Suppressor macrophage treated with lipopolysaccharide for 1 hour (primary cell): ENCODE measurements at places on chromosomes 11 and 22.

GRCh38 chr11:17343907-17344306 lies 7.7 kb upstream of the NCR3LG1 start:
- DNase-seq, result peak; percentile 27

DNA sequence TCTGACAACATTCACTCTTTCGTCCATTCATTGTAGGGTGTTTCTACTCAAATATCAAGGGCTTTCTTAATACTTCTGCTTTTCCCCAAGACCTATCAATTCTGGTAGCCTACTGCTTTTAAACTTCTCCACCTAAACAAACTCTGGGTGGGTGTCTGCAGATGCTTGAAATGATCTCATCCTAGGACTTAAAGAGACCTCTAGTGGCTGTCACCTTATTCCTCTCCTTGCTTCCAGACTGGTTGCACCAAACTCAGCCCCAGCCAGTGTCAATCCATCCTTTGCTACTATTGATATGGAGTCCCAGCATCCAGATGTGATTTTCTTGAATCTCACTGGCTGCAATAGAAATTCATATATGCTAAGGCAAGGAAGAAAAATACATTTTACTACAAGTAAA lies 274.7 kb downstream of the NXPE2 start:
- no peak for DNase-seq

GRCh38 chr11:88100151-88100550 lies 75.1 kb downstream of the RAB38 start:
- no peak for DNase-seq

GRCh38 chr11:131615611-131616010 lies 245.2 kb downstream of the NTM start:
- DNase-seq, result no peak

GRCh38 chr11:129239207-129239606 lies 47.1 kb upstream of the ARHGAP32 start:
- DNase-seq, result no peak

DNA sequence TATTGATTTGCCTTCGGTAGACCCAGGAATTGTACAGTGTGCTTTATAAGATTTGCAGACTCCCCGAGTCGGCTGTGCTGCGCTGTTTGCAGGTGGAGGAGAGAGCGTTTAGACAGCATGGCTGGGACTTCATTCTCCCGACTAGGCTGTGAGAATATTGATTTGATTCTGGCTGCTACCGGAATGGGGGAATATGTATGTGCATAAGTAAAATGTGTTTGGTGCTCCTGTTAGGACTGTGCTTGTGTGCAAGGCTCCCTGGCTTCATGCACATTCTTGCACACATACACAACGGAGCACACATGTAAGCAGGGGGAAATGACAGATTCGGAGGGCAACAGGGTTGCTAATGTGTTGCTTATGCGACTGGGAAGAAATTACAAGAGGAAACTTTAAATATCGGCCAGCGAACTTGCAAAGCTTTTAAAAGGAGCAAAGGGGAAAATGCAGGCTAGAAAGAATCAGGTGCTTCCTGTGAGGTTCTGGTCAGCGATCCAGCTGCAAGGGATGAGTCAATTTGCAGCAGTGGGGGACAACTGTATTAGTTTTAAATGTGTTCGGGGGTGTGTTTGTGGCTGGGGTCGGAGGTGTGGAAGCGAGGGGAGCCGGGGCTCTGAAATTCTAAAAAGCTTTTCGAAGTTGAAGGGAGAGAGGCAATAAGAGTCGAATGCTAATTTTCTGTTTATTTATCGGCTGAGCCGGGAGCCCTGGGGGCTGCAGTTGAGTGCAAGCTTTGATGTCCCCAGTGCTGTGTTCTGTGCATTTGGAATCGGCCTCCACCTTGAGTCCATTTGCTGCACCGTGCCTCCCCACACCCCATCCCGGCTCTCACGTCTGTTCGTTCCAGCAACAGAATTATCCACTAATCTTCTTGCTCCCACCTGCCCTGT lies 731 bp downstream of the NTM start:
- DNase-seq, result no peak

DNA sequence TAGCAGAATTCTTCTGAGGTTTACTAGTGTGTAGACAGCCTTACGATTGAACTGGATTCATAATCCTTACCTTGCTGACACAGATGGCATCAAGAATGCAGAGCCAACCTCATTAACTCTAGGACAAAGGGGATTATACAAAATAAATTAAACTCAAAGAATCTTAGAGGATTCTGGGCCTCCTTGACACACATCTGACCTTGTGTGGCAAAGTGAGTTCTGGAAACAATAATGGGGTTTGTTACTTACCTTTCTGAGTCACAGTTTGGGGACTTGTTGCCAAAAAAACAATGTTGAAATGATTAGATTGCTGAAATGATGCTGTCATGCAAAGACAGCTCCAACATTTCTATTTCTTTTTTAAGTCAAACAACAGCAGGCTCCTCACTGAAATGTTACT lies 179.1 kb upstream of the ISX start:
- no peak for DNase-seq

GRCh38 chr11:95254716-95255115 lies 23.7 kb upstream of the SESN3 start:
- no peak for DNase-seq

DNA sequence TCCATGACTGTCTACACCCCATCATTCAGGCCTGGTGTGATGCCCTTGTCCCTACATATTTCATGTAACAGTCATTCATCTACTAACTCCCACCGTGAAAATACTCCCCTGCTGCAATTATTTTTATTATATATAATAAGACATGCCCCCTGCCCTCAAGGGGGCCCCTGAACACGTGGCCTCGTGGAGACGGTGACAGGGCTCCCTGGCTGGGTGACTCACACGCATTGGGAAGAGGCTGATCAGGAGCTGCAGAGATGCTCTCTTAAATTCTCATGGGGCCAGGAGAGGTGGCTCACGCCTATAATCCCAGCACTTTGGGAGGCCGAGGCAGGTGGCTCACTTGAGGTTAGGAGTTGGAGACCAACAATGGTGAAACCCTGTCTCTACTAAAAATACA lies 88.6 kb downstream of the ST3GAL4 start:
- no peak for DNase-seq

DNA sequence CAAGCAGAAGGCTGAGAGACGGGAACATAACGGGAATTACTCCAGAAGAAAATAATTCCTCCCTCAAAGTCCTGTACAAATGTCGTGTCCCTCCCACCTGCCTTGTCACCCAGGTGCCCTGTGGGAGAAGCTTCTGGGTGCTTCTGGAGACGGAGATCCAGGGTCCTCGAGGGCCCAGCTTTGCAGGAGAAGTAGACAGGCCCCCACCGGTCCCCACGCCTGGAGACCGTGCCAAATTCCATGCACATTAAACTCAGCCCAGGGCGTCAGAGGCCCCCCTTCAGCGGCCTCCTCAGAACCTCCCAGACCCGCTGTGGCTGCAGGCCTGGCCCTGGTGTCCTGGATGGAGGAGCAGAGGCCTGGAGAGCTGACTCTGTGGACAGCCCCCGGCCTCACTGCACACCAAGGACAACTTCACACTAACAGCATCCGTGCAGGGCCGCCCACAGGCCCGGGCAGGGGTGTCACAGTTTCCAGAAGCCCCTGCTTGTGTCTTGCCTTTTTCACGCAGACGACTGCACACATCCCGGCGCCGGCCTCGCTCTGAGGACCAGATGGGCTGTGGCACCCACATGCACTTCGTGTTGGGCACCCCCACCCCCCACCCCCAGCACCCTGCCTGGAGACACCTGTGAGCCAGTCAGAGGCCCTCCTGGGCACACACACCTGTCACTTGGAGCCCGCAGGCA lies 734.3 kb downstream of the BRD1 start:
- no peak for DNase-seq

DNA sequence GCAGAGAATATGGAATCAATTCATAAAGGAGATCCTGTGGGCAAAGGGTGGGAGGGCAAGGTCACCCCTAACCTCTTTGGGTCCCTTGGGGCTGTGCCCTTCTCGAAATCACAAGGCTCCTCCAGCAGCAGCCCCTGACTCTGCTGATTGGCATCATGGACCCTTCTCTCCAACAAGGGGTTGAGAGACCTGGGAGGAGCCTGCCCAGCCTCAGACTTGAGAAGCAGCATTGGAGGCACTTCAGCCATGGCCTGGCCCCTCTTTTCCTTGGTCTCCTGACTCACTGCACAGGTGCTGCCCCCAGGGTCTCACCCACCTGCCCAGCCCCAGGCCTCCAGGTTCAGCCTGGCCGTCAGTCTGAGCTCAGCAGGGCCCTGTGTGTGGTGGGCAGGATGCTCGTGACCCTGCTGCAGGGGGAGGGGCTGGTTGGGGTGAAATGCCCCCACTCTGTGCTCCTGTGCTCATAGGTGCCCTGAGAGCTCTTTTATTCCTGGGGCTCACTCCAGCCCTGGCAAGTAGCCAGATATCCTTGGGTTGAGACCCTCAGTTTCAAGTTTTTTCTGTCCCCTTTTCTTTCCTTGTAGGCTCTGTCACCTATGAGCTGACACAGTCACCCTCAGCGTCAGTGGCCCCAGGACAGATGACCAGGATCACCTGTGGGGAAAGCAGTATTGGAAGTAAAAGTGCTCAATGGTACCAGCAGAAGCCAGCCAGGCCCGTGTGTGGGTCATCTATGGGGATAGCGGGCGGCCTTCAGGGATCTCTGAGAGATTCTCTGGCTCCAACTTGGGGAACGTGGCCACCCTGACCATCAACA lies 110.8 kb downstream of the GGTLC2 start:
- DNase-seq, result no peak

DNA sequence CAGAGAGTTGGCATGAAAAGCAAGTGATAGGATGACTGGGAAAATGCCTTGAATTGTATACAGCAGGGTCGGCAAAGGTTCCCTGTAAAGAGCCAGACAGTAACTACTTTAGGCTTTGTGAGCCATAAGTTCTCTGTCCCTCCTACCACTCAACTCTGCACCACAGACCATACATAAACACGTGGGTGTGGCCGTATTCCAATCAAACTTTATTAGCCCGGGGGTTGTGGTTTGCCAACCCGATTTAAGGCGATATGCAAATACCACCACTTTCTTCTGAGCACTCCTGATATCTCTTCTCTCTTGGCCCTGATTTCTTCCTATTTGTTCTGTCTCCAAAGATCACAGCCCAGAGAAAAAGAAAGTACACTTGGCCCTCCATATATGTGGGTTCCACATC lies 87.5 kb downstream of the MN1 start:
- no peak for DNase-seq

- DNase-seq, result no peak
Observed at GRCh38 chr11:60880643-60881282, 13.4 kb downstream of the ZP1 start.

DNA sequence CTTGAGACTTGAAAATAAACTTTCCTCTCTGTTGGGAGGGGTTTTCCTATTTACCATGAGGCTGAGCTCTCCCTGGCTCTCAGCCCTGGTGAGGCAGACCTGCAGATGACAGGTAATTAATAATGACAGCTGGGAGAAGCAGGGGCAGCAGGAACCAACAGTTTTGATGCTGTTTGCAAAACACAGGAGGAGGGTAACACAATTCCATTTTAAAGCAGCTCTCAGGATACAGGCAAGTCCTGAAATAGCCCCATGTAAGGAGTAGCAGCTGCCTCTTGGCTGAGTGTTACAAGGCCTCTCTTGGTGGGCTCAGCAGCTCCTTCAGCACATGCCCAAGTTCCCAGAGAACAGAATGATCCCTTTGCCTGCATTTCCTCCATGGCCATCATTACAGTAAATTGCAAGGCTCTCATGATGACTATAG lies 13.3 kb downstream of the PARVA start:
- DNase-seq, result no peak

GRCh38 chr11:106152824-106153223 lies 75.4 kb downstream of the AASDHPPT start:
- no peak for DNase-seq

- DNase-seq, result no peak
Observed at GRCh38 chr11:76257074-76257719, 50.9 kb upstream of the WNT11 start.

DNA sequence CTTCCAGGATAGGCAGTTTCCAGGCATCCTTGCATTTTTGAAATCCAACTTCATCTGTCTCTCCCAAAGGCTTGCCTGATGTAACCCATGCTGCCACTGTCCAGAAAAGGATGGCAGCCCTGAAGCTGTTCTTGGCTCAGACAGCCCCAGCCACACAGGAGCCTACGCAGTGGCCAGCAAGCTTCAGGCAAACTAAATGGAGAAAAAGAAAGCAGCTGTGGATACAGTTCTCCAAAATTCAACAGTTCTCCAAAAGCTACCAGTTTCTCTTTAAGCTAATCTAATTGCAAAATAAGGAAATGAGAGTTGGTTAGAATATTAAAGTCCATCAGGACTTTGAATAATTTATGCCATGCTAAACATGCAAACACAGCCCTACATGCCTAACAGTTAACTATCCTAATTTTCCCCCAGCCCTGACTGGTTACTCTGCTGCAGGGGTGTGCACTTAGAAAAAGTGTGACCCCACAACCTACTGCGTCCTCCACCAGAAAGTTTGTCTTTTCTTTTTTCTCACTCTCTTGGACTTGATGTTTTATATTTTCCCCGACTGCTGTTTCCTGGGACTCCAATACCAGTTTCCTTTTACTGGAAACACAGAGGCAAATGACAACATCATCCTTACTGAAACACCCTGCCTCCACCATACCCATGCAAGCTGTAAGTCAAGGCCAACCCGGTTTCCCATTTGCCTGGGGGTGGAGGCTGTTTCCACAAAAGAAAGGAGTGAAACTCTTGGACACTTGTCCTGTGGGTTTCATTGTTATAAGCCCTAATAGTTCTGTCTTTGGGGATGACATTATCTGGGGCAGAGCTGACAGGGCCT lies 69.1 kb upstream of the OR5AN1 start:
- DNase-seq, result peak; percentile 54

DNA sequence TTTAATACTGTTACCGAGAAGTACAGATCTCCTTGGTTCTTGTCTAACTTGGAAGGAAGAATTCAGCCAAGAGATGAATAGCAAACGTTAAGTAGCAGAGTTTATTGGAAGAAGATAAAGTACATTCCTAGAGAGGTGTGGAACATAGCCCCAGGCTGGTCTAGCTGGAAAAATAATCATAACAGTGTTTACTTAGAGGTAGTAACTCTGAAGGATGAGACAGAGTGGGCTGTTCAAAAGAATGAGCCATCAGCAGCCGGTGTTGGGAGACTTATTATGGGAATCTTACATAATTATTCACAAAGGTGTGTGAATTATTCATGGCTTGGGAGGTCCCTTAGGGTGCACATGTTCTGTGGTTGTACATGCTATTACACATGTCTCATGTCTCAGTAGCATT lies 276.5 kb downstream of the LUZP2 start:
- no peak for DNase-seq

DNA sequence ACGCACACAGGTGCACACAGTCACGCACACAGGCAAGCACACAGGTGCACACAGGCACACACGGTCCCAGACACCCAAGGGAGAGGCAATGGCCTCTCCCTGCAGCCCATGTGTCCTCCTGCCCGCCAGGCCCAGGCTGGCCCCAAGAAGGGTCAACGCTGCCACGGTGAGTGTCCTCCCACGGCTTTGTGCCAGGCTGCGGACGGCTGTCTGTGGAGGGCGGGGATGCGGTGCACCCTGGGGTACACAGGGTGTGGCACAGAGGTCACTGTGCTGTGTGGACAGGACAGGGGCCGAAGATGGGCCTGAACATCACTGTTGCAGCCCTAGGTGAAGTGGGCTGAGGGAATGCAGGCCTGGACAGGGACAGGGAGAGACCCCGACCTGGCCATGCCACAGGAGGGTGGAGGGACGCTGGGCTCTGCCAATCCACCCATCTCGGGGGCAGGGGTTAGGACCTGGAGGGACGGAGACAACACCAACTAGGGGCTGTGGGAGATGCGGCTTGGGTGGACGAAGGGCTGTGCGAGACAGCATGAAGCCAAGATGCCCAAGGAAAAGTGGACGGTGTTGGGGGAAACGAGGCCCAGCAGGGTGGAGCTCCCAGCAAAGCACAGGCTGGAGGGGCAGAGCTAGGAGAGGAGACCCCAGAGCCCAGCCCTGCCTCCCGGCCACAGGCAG lies 523.8 kb downstream of the BRD1 start:
- DNase-seq, result no peak

- DNase-seq, result no peak
Observed at GRCh38 chr11:1930462-1930830, 10.9 kb downstream of the TNNT3 start.
